ENCODE measurements at places on chromosomes 4 and X. TPM values are rescaled to one million over a fixed set of nuclear protein-coding genes. Genes with fewer than 3 reads are reported as not detected.

- no peak for DNase-seq
These were observed 40.1 kb downstream of the SHOX start for GRCh38 chrX:670645-671044.

The ARMCX1 gene
- 87.1 TPM for polyA plus RNA-seq

DNA sequence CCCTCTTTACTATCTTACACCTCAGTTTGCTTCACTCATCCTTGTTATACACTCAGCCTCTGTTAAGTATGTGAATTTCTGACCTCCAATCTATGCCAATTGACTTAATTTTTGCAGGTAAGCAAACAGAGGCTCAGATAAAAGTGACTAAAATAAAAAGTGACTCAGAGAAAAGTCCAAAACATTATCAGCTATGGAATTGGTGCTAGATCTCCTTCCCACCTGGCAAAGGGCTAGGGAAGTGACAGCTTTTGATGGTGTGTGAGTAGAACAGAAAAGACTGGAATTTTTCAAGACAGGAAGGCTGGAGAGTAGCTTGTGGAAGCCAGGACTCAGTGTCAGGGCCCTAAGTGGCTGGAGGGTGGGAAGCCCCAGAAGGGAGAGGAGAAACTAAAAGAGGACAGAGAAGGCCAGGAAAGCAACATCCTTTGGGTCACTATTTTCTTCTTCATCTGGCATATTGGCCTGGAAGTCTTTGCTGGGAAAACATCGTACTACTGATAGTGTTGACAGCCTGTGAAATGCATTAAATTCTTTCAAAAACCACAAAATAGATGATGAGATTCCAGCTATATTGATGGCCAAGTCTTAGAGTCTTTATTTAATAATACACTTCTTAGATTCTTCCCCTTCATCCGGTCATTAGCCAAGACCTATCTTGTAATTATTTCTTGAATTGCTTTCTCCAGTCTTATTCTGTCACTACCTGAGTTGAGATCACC, 392.8 kb downstream of the RAPGEF2 start:
- DNase-seq, result no peak

The FTHL17 gene
- not detected for polyA plus RNA-seq

GRCh38 chr4:80071604-80072227, 1.3 kb downstream of the ANTXR2 start:
- peak; percentile 11 for DNase-seq

DNA sequence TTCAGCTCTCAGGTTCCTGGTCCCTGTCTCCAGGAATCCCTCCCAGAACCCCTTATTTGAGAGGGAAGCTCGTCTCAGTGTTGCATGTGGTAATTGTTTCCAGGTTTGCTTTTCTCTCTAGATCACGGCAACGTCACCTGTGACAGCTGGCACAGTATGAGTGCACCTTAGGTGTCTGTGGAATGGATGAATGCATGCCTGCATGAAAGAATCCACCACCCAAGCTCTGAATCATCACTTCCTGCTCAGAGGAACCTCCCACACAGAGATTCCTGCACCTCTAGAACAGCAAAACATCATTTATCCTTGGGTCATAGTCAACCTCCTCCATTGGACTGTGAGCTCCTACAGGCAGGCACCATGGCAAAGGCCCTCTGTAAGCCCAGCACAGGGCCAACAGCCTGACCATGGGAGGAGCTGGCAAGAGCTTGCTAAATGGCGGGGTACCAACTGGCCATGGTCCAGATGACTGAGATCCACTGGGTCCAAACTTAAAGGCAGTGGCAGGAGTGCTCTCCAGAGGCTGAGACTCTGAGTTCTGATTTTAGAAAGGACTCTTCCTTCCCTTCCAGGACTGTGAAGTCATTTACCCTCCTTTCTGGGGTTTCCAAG, 116.2 kb downstream of the SLC2A9 start:
- no peak for DNase-seq

- no peak for DNase-seq
These were observed 166.4 kb upstream of the SFRP2 start for GRCh38 chr4:153955327-153955726.

The UGT2A1 gene
- not detected for polyA plus RNA-seq

GRCh38 chrX:94361241-94361640, 687.2 kb downstream of the FAM133A start:
- no peak for DNase-seq

GRCh38 chr4:52957835-52958631, 95.9 kb downstream of the RASL11B start:
- peak; percentile 33 for DNase-seq

DNA sequence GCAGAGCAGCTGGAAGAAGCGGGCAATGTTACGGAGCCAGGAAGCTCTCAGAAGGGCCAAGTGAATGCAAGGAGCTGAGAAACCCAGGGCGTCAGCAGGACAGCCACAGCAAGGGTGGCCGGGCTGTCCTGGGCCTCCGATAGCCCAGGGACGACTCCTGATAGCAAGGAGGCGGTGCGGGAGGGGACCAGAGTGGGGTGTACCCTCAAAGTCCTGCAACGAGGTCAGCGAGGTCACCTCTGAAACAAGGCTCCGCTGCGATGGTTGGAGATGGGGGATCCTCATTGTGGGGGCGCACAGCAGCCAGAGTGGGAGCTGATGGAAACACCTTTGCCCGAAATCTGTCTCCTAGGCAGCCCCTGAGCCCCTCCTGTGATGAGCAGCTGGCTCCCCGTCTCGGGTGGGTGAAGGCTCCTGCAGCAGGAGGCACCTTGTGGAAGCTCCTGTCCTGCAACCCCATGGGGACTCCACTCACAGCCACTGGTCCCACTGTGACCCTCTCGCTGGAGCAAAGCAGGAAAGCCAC, 4.3 kb upstream of the CCNQ start:
- DNase-seq, result no peak

The SCML2 gene
- 6.0 TPM for polyA plus RNA-seq
